ENCODE measurements at places on chromosomes 12 and 14.

DNA sequence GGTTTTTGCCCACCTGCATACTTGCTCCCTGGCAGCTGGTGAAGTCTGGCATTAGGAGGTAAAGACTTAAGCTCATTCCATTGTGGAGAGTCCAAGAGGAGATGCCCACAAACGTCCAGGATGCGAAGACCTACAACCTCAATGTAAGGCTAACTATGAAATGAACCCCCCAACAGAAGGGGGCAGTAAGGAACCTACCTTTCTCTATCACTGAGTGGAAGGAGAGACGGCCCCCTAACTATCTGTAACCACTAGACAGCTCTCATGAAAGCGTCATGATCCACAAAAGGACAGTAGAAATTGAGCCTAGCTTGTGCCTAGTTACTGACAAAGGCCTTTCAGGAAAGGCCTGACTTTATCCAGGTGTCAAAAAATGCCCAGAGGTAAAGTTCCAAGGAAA lies 55.3 kb downstream of the ZFYVE21 start:
- no peak for DNase-seq

DNA sequence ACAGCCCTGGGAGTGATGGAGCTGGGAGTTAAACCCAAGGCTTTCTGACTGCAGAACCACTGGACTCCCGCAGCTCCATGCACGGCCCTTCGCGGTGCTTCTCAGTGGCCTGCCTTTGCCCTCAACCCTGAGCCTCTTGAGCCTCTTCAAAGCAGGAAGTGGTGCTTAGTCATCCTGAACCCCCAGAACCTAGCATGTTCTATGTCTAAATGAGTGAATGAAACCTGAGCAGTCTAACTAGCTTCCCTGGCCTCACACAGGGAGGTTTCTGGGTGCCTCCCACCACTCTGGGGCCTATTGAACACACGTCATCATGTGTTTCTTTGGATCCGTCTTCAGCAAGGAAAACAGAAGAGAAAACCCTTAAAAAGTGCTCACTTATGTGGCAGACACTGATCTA lies 117.9 kb upstream of the SFSWAP start:
- no peak for DNase-seq

DNA sequence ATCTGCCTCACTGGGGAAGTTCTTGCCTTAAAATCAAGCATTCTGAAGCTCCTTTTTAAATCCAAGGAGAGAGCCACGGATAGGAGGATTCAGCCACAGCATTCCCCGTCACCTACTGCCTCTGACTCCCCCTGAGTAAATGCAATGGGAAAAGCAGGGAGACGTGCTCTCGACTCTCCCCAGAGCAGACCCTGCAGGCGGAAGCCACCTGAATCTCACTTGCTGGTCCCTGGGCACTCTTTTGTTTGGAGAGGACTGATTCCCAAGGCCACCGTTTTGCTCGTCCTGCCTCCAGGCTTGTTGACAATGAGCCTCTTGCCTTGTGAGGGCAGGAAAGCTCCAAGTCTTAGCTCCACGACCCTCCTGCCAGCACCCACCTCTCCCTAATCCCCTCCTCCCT lies 204.5 kb downstream of the SLC15A4 start:
- DNase-seq, result no peak

DNA sequence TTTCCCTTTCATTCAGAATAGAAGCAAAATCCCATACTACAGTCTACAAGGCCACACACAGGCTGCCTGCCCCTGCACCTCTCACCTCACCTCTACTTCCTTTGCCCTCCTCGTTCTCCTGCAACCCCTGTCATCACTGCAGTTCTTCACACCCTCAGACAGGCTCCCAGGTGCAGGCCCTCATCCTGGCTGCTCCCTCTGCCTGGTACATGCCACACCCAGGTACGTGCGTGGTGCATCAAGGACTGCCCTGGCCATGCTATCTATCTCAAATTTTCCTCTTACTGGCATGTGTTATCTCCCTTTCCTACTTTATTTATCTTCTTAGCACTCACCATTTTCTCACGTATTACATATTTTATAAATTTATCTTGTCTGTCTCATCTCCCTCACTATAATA lies 24.3 kb downstream of the TM7SF3 start:
- DNase-seq, result no peak

DNA sequence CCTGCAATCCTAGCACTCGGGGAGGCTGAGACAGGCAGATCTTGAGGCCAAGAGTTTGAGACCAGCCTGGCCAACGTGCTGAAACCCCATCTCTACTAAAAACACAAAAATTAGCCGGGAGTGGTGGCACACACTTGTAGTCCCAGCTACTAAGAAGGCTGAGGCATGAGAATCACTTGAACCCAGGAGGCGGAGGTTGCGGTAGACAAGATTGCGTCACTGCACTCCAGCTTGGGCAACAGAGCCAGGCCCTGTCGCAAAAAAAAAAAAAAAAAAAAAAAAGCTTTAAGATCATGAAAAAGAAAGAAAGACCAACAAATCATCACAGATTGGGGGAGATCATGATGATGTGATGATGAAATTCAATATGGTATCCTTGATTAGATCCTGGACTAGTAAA lies 30.6 kb downstream of the WDR89 start:
- DNase-seq, result no peak

GRCh38 chr12:79939728-79940310 lies 4.9 kb upstream of the PPP1R12A start:
- no peak for DNase-seq

DNA sequence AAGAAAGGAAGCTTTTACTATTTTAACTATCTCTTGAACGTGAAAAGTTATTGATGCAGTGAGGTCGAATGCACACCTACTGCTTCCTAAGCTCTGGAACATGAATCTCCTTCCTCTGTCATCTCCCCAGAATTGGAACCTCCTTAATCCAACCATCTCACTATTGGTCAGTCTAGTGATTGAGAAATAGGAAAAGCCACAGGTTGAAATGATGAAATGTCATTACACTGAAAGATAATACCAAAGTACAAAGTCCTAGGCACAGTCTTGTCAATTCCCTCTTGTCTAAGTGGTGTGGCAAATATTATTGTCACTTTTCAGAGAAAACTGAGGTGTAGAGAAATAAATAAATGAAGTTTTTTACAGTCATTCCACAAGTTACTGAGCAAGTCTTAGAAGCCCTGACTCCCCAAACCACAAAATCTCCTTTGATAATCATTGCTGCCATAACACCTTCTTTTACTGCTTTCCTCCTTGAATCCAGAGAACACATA lies 19.5 kb upstream of the HIGD1C start:
- DNase-seq, result no peak

GRCh38 chr14:54610051-54610977 lies 43.4 kb downstream of the SAMD4A start:
- no peak for DNase-seq

DNA sequence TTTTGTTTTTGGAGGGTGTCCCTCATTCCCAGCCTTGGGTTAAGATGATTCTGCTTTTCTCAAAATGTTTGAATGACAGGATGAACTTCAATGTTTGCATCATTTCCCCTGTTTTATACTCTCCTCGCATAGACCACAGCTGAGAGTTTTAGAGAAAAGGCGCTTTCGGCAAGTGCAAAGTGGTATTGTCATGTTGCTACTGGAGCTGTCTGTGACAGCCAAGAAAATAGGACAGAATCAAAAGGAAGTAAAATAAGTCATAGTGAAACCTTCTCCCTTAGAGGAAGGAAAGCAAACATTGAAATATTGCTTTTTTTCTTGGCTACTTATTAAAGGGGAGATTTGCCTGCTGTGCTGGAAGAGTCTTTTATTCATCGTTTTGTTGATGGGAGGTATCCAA lies 33.5 kb upstream of the ARHGAP5 start:
- no peak for DNase-seq

DNA sequence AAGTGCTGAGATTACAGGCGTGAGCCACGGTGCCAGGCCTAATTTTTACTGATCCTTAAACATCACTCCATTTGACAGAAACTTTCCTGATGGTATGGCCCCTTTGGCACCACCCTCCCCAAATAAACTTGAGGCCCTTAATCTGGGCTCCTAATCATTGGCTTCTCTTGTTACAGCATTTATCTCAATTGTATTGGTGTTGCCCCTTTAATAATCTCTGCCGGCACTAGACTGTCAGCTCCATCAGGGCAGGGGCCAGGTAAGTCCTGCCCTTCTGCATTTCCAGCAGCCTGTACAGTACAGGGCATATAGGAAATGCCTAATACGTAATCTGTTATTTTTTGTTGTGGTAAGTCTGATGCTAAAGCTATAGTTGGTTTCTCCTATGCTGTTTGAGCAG lies 1.2 kb upstream of the IFT81 start:
- no peak for DNase-seq

DNA sequence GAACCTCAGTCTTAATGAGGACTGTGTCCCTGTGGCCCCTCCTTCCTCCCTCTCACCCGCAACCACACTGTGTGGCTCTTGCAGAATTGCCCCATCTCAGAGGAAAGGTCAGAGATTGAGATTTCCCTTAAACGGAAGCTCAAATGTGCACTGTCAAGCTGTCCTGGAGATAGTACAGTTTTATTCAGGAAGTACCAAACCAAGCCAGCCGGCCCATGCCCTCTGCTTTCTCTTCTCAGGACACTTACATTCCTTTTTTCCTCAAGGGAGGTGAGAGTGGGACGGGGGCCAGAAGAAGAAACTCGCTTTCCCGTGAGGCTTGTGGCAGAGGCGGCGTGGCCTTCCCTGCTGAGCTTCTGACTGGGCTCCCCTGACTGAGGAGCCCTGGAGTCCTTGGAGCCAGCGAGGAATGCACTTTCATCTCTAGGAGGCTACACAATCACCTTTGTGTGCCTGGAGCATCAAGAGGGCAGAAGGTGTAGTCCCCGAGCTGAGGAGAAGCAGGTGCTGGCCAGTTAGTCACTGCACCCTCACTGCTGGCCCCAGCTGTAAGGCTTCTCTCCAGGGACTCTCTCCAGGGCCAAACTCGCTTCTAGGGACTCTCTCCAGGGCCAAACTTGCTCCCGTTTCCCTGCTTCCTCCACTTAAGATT lies 24.1 kb upstream of the ATP2A2 start:
- no peak for DNase-seq

GRCh38 chr12:42484996-42485395 lies 104.5 kb downstream of the PRICKLE1 start:
- no peak for DNase-seq

GRCh38 chr14:52314595-52315354 lies 663 bp downstream of the PTGER2 start:
- no peak for DNase-seq

DNA sequence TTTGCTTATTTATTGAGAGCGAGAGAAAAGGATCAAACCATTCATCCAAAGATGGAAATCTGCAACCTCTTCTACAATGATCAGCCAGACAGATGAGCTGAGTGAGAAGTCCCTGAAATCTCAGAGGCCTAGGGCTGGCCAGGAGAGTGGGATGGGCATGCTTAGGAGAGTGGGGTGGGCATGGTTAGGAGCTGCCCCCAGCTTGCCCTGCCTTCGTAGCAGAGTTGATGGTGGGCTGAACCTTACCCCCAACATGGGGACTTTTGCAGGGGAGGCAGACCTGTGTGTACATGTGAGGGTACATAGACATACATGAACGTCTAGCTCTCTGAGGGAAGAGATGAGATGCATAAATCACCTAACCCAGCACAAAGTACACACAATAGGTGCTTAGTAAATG lies 95.7 kb upstream of the ESRRB start:
- DNase-seq, result no peak

GRCh38 chr12:95262808-95263207 lies 45.2 kb downstream of the VEZT start:
- DNase-seq, result no peak

DNA sequence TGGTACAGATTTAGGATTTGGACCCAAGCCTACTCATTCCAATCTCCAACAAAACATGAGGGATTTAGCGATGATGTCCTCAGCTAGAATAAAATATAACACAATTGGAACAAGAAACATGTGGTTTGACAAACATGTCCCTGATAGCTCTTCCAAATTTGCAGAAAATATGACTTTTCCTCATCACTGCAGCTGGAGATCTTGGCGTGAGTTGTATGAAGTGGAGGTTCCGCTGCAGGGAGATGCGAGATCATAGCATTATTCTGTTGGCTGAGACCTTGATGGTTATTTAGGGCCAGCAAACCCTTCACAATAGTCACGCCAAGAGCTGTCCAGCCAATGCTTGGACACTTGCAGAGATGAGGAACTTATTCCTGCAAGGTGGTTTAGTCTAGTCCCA lies 413.4 kb upstream of the TBX3 start:
- DNase-seq, result no peak

DNA sequence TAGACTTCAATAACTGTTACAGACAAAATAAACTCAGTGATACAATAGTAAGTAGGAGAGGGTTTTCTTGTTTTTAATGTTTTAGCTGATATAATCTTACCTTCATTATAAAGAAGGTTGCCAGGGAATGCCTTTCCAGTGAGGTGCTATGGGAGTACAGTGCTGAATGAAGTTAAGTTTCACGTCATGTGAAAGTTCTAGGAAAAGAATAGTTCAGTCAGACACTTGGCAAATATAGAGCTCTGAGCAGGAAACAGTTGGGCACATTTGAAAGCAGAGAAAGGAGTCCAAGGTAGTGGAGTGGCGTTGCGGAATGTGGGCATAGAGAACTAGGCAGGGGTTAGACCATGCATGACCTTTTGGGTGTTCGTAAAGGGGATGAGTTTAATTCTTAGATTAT lies 88.6 kb upstream of the DCN start:
- DNase-seq, result no peak

GRCh38 chr14:100105357-100106169 lies 40.3 kb downstream of the EVL start:
- DNase-seq, result no peak

DNA sequence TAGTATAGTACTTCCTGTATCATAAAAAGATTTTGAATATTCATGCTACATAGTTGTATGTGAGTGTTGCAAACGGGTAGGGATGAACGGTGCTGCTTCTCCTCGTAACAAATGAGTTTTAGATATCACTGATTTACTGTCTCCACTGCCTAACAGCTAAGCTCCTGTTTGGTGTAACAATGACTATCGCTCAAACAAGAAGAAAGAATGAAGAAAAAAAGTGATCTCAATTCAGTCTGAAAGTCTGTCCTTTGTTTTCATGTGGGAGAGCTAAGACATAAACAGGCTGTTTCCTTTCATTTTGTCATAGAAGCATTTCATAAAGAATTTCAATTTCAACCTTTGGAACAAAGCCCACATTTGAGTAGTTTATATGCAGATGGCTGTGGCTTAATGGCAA lies 26.1 kb upstream of the RTRAF start:
- peak; percentile 10 for DNase-seq

Data from eye (tissue), 1 donor.